ENCODE measurements at places on chromosomes 4 and X.

GRCh38 chrX:41563876-41564275 lies 116.7 kb downstream of the NYX start:
- no peak for DNase-seq

GRCh38 chr4:54277691-54278090 lies 48.6 kb downstream of the PDGFRA start:
- DNase-seq, result no peak

GRCh38 chr4:151753056-151753455 lies 7.8 kb downstream of the GATB start:
- DNase-seq, result no peak

- DNase-seq, result no peak
These were observed 50.4 kb downstream of the MGARP start for GRCh38 chr4:139229534-139230039.

DNA sequence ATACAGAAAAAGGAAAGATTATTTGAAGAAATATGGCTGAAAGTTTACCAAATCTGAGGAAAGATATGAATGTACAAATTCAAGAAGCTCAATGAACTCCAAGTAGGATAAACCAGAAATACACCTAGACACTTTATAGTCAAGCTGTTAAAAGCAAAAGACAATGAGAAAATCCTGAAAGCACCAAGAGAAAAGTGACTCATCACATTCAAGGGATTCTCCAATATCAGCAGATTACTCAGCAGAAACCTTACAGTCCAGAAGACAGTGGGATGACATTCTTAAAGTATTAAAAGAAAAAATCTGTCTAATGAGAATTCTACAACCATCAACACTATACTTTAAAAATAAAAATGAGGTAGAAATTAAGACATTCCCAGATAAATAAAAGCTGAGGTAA lies 223.8 kb upstream of the ZCCHC13 start:
- DNase-seq, result no peak

- no peak for DNase-seq
These were observed 85.6 kb downstream of the CASP3 start for GRCh38 chr4:184563621-184564020.

DNA sequence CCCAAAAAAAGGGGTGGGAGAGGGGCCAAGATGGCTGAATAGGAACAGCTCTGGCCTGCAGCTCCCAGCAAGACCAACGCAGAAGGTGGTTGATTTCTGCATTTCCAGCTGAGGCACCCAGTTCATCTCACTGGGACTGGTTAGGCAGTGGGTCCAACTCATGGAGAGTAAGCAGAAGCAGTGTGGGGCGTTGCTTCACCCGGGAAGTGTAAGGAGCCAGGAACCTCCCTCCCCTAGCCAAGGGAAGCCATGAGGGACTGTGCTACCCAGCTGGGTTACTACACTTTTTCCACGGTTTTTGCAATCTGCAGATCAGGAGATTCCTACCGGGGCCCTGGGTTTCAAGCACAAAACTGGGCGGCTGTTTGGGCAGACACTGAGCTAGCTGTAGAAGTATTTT lies 13.9 kb upstream of the OCIAD1 start:
- no peak for DNase-seq

GRCh38 chr4:5711479-5712184 lies 631 bp downstream of the EVC start:
- no peak for DNase-seq

DNA sequence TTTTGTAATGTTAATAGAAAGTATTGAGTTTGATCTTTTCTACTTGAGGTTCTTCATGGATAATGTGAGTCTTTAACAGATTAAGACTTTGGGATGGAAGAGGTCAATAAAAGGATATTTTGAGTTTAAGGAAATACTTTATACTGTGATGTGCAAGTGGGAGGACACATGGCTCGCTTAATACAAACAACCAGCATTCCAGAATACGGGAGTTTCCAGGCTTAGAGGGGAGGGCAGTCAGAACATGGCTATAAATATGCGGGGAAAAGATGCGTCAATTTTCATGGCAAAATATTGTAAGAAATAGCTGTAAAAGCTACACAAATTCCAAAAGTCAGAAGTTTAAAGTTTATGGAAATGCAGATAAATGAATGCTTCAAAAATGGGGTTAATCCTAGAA lies 192.3 kb downstream of the AASDH start:
- DNase-seq, result no peak

- no peak for DNase-seq
These were observed 505 bp upstream of the PKD2 start for GRCh38 chr4:88006956-88007303.

All from central memory CD8-positive, alpha-beta T cell (primary cell).